Ascending aorta (tissue), 2 donors: ENCODE measurements at places on chromosomes 3 and 15. TPM values are rescaled to one million over a fixed set of nuclear protein-coding genes. Genes with fewer than 3 reads are reported as not detected.

Gene ZNF80
- total RNA-seq = 23.7 TPM

Gene GPR15
- total RNA-seq = not detected

Gene ATG7
- 48.5 TPM for total RNA-seq

Gene TTLL13
- not detected for total RNA-seq

Gene RTP4
- total RNA-seq = not detected

Gene PPARG
- 23.5 TPM for total RNA-seq

Gene NPAP1
- not detected for total RNA-seq

Gene PCLAF
- not detected for total RNA-seq

Gene GATM
- total RNA-seq = 6.1 TPM

Gene INSYN1
- total RNA-seq = 13.0 TPM

Gene PLD1
- 8.8 TPM for total RNA-seq

Gene FETUB
- total RNA-seq = not detected

Gene AEN
- 13.5 TPM for total RNA-seq

Gene SLC27A2
- total RNA-seq = not detected

Gene CX3CR1
- total RNA-seq = not detected

Gene CAND2
- 14.4 TPM for total RNA-seq

Gene TRH
- not detected for total RNA-seq

Gene ITIH3
- 38.3 TPM for total RNA-seq

Gene CCR9
- total RNA-seq = not detected

Gene SNAPC5
- 3.7 TPM for total RNA-seq

Gene MYZAP
- 7.6 TPM for total RNA-seq

Gene DGKG
- total RNA-seq = 11.1 TPM

Gene CLDN16
- total RNA-seq = not detected

Gene KCNMB3
- total RNA-seq = 16.5 TPM

Gene FANCD2OS
- not detected for total RNA-seq

Gene CACNA1D
- 0.43 TPM for total RNA-seq

Gene NEO1
- 21.8 TPM for total RNA-seq

Gene GOLGA6A
- not detected for total RNA-seq

Gene GOLGA8S
- not detected for total RNA-seq

Gene CLDN1
- total RNA-seq = 0.53 TPM

Gene TRPM1
- total RNA-seq = not detected

Gene TLR9
- not detected for total RNA-seq

Gene LRRC3B
- total RNA-seq = not detected

Gene PLA2G4E
- not detected for total RNA-seq

Gene RASGRP1
- total RNA-seq = not detected

Gene C2CD4A
- total RNA-seq = not detected

Gene ADGRG7
- not detected for total RNA-seq

Gene TMEM42
- total RNA-seq = not detected

Gene GDPGP1
- total RNA-seq = 2.2 TPM

Gene APH1B
- total RNA-seq = 17.0 TPM

Gene CCDC54
- total RNA-seq = not detected

Gene CYP8B1
- 0.43 TPM for total RNA-seq

Gene KNL1
- total RNA-seq = not detected

Gene CSPG4
- total RNA-seq = 258 TPM

Gene VPS39
- total RNA-seq = 91.9 TPM

Gene MOBP
- not detected for total RNA-seq

Gene TNFSF10
- total RNA-seq = 89.8 TPM
